Midbrain (tissue), 1 donor: ENCODE measurements at places on chromosomes 1 and 21.
A peak's percentile ranks its signal among the peaks of the same experiment; 100 is the strongest.

- no peak for DNase-seq
Measured at GRCh38 chr1:184624051-184624450, 130.6 kb downstream of the EDEM3 start.

DNA sequence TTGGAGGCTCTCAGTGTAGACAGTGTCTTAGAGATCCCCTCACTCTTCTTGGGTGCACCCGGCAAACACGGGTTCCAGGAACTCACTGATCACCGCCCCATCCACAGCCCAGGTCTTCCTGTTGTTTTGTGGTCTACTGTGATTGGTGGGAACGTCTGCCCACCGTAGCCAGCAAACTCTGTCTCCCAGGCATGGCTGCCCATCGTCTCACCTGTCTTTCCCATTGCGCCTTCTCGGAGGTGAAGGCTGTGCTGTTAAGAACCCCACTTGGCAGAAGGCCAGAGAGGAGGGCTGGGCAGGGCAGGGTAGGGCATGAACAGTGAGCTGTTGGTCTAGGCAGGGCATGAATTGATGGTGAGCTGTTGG is 14.1 kb upstream of the KCNA2 start:
- DNase-seq, result no peak

DNA sequence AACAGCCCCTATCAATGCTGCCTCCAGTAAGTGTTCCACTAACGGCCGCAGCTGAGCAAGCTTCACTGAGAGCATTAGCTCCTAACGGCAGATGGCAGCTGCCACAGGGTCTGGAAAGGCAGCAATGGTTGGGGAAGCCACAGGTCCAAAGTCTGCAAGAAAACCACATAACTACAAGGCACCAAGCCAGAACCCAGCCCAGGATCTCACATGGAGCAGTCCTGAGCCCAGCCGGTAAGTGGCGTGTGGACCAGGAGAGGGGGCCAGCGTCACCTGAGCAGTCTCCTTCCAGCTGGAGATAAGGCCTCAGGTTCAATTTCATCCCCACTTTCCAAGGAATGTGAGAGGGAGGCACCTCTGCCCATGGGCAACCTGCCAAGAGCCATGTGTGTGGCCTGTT is 13.2 kb downstream of the SYT2 start:
- DNase-seq, result no peak

DNA sequence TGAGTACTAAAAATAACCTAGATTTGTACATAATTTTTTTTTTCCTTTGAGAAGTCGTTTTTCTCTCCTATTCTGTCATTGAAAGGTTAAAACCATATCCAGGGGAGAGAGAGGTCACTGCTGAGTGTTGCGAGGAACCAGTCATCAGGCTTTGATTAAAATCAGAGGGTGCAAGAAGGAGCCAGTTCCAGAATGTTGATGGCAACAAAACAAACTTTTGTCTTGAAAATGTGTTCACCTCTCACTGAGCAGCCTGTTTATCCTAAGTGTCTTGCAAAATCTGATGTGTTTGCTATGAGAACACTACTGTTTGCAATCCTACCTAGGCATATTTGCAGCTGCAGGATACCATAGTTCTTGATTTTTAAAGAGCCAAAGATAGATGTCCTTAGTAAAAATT is 25.9 kb downstream of the PTGFR start:
- DNase-seq, result no peak

DNA sequence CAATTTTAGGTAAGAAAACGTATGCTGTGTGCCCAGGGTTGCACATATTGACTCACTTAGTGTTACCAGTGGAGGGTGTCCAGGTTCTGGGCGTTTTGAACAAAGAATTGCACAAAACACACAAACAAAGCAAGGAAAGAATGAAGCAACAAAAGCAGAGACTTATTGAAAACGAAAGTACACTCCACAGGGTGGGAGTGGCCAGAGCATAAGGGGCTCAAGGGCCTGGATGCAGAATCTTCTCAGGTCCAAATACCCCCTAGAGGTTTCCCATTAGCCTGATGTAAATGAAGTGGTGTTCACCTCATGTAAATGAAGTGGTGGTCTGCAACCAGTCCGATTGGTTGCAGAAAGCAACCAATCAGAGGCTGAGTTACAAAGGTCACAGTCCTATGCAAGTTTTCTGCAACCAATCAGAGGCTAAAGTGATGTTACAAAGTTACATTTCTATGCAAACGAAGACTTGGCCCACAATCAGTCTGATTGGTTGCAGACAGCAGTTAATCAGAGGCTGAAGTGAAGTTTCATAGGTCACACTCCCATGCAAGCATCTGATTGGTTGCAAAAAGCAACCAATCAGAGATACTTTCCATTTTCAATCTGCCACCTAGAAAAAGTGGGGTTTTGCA is 228.3 kb downstream of the ST6GALNAC3 start:
- DNase-seq, result no peak

DNA sequence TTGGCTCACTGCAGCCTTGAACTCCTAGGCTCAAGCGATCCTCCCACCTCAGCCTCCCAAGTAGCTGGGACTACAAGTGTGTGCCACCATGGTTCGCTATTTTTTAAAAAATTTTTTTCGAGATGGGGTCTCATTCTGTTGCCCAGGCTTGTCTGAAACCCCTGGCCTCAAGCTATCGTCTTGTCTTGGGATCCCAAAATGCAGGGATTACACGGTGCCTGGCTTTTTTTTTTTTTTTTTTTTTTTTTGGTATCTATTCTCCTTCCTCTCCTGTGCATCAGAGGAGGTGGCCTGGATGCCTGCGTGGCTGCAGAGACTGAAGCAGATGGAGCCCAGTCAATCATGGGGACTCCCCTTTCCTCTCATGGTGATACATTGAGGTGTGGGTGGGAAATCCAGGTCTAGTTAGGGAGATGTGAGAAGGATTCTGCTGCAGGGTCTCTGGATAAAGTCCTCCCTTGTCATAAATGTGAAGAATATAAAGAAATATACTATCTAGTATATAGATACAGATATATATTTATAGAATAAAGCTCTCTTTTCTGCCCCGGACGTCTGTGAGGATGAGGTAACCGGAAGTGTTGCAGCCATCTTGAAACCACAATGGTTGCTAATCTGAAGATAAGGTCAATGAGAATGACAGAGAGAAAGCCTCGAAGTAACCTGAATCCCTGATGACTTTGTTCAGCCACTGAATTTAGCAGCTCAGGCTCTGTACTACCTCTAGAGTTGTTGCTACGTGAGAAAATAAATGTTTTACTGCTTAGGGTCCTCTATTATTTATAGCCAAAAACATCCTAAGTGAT is 19.5 kb upstream of the RGSL1 start:
- no peak for DNase-seq

GRCh38 chr1:165616054-165616612 is 14.9 kb upstream of the MGST3 start:
- DNase-seq, result no peak

GRCh38 chr1:228082214-228082917 is at the start of gene ARF1:
TSS of gene ARF1 (plus strand) at chr1:228082708. CDS start at chr1:228097115, 14,407 bp downstream.
- peak; percentile 96 for DNase-seq

- DNase-seq, result no peak
Measured at GRCh38 chr1:219105893-219106292, 67.8 kb upstream of the LYPLAL1 start.

DNA sequence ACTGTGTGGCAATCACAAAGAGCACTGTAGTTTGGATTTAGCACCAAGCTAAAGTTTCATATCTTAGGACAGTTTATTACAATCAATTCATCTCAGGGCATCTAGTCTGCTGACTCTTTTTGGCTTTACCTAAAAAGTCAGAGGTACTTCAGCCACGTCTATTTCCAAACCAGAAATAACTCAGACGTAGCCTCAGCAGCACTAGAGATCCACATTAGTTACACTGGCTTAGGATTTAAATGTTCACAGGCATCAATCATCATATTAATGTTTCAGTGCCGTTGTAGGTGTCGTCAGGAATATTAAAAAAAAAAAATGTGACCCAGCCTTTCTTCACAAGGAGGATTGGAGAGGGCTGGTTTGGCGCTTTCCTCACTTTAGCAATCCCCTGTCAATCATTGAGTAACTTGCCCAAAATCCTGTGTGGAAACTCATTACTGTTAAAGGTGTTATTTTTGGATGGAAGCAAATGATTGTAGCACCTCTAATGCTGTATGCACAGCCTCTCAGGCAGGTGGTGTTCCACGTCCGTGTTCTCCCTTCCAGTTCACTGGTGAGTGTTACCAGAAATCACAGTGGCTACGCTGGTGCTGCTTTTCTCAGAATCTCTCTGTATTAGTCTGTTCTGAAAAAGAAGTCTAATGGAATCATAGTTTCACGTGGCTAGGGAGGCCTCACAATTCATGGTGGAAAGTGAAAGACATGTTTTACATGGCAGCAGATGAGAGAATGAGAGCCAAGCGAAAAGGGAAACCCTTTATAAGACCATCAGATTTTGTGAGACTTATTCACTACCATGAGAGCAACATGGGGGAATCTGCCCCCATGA is 45.4 kb downstream of the NEK7 start:
- DNase-seq, result no peak

GRCh38 chr1:26351590-26352337 is 2.2 kb downstream of the CRYBG2 start:
- DNase-seq, result no peak

DNA sequence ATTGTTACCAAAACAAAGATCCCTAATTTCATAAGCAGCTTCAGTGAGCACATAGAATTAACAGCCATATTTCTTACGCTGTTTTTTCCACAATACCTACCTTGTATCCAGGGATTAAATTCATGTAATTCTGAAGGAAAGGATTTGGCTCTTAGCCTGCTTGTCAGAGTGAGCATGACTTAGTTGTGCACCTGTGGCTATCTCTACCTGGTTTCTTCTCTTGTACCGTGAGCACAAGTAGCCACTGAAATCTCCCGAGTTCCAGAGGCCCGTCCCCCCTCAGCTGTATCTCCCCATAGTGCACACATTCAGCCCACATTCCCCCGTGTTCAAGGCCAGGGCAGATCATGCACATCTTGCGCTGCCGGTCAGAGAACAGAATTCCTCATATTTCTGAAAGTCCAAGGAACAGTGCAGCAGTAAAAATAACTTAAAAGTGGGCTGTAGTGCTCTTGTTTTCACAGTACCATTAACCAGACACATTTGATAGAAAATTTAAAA is 2.3 kb downstream of the TENT5C start:
- no peak for DNase-seq

GRCh38 chr21:45894450-45894825 is 87.1 kb upstream of the COL6A1 start:
- DNase-seq, result no peak

DNA sequence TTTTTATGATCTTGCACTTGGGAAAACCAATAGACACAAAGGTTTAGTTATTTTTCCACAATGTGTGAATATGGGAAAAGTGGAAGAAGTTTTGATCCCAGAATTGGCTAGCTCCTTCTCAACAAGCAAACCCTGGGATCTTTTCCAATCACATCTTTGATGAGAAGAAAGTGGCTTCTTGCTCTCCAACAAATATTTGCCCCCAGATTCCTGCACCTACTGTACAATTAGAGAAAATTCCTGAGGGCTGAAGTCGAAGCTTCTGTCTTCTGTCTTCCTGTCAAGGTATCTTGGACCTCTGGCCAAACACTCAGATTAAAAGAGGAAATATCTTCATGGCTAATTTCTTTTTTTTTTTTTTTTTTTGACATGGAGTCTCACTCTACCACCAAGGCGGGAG is 113.1 kb upstream of the SLC45A1 start:
- DNase-seq, result no peak

GRCh38 chr1:37042506-37042905 is 8.2 kb upstream of the GRIK3 start:
- no peak for DNase-seq

DNA sequence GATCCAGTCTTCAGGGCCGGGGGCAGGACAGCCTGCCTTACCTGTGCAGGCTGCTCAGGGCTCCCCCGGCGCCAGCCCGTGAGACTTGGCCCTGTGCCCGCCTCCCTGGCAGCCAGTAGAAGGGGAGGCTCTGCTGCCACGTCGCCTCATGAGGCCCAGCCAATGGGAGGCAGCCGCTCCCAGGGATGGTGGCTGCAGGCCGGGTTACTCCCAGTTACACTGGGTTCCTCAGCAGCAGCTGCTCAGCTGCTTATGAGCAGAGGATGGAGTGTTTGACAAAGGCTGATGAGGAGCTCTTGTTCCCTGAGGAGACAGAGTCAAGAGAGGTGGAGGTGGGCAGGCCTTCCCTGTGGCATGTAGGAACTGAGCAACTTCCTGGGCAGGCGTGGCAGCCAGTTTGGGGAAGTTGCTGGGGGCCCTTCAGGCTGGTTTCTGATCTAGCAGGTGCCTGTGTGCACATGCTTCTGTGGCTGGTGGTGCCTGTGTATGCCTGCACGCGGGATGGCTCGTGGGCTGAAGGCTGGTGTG is 5.5 kb downstream of the MFSD2A start:
- peak; percentile 8 for DNase-seq

GRCh38 chr1:3864884-3865283 is 7.6 kb downstream of the DFFB start:
- DNase-seq, result no peak

DNA sequence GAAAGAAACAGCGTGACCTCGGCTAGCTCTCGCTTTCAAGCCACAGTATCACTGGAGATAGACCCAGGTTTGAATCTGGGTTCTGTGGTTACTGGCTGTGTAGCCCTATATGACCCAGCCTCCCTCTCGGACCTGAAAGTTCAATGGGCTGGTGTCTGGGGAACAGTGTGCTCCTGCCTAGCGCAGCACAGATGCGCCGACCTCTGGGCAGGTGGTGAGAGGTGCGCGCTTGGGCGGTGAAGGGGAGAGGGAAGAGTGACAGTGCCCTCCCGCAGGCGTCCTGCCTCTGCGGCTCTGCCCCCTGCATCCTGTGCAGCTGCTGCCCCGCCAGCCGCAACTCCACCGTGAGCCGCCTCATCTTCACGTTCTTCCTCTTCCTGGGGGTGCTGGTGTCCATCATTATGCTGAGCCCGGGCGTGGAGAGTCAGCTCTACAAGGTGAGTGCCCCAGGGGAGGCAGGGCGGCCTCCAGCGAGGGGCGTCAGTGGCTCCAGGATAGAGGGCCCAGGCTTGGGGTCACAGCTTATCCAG is 10.5 kb downstream of the SERINC2 start:
- no peak for DNase-seq

GRCh38 chr1:108512239-108513043 is 47.5 kb upstream of the EEIG2 start:
- peak; percentile 68 for DNase-seq

DNA sequence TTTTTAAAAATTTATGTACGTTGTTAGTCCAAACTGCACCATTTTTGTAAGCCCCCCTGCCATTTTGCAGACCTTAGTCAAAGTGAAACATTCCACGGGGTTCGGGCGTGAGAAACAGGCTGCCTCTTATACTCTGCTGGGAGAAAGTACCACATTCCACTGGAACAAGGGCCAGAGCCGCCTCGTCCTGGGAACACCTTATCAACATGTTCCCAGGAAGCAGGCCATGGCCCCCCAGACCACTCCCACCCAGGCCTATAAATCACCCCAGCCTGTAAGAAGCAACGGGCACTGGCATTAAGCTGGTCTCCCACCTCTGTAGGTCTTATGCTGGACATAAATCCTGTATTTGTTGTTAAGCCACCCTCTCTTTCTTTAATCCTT is 854 bp upstream of the ZRANB2 start:
- DNase-seq, result no peak
